Natural killer cell treated with Interleukin-12 subunit alpha and Interleukin-12 subunit beta and Interleukin-15 and Interleukin-18, amount 100 ng/mL, for 72 hours (primary cell): ENCODE measurements at places on chromosomes 2 and 18.

- no peak for DNase-seq
Measured at GRCh38 chr2:144529841-144530240, 9.9 kb upstream of the ZEB2 start.

DNA sequence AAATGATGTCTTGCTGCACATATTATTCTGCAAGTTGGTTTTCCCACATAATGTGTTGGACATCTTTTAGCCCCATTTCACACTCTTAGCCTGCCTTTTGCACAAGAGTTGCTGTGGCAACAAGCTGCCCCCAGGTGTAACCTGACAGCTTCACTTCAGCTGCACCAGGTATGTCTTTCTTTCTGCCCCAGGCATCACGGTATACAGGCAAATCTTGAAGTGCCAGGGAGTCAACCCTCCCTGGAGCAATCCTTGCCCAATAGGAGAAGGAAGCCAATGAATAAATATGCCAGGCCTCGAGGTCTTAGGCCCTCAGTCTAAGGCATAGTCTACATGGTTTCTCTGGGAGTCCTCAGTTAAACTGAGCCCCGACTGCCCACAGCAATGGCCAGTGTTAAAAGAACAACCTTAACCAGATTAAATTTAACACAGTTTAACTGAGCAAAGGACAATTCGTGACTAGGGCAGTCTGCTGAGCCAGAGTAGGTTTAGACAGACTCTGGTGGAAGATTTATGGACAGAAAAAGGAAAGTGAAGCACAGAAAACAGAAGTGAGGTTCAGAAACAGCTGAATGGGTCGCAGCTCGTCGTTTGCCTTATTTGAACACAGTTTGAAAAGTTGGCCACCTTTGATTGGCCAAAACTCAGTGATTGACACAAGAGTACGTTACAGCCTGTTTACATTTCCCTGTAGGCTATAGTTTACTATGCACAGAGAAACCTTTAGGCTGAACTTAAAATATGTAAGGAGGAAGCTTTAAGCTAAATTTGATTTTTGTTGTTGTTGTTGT lies 32.0 kb upstream of the C1QL2 start:
- no peak for DNase-seq

DNA sequence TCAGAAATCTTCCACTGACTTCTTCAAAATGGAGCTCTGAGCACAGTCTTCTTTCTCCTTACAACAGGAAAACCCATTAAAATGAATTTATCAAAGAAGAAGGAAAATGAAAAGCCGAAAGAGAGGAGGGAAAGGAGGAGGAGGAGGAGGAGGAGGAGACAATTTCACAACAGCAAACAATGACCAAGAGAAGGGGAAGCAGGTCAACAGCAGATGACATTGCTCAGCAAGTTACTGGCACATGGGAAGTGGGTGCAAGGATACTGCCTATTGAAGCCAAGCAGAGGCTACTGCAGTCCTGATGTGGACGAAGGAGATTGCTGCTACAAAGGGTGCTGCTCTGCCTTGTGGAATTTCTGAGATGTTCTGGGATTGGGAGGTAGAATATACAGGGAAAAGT lies 268.2 kb upstream of the FBXO11 start:
- no peak for DNase-seq

- no peak for DNase-seq
Measured at GRCh38 chr2:159149747-159150146, 136.8 kb downstream of the WDSUB1 start.

- no peak for DNase-seq
Measured at GRCh38 chr2:49598231-49598630, 443.9 kb upstream of the FSHR start.

GRCh38 chr18:63997041-63997440 lies 27.2 kb downstream of the SERPINB8 start:
- no peak for DNase-seq

DNA sequence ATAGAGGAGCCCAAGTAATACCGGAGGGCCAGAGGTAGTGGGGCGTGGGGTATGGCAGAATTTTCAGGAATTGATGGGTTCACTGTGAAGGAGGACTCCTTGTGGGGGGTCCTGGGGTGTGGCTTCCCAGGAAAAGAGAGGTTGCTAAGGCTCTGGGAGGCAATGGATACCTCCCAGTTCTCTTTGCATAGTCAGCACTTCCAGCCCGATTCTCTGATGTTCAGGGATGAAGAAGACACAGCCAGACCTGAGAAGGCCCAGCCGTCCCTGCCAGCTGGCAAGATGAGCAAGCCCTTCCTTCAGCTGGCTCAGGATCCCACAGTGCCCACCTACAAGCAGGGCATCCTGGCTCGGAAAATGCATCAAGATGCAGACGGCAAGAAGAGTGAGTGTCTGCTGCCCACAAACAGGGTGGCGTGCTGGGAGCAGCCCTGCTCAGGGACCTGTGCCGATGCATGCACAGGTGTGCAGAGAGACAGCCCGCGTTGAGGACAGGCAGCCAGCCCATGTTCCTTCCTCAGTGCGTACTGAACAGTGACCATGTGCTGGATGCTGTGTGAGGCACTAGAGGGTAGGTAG lies 22.2 kb downstream of the PSD4 start:
- no peak for DNase-seq
